ENCODE measurements at places on chromosomes 3 and 15.

DNA sequence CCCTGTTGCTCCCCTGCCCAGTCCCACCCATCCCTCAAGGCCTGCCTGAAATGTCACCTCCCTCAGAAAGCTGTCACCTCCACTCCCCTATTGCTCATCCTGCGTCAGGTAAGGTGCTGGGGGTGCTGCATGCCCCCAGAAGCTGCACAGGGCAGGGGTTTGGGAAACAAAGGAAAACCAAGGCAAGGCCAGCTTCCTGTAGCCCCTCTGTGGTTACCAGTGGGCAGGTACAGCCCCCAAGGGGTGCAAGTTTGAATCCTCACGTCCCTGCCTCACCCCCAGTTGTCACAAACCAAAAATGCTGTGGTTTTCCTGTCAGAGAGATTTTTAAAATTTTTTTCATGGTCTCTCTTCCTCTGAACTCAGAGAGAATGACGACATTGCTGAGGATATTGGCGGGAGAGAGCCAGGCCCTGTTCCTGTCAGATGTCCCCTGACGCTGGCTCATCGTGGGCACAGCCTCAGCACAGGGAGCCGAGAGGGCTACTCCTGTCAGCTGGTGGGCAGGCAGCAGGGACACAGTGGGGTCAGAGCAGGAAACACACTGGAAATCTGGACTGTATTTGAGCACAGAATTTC, 27.0 kb downstream of the PSTPIP1 start:
- peak; percentile 66 for DNase-seq

- no peak for DNase-seq
Measured at GRCh38 chr15:44802336-44802735, 66.0 kb downstream of the TRIM69 start.

- DNase-seq = no peak
Measured at GRCh38 chr15:100094127-100094510, 247.7 kb downstream of the ADAMTS17 start.

- DNase-seq = no peak
Measured at GRCh38 chr15:48530528-48530927, 115.0 kb downstream of the FBN1 start.

Measured in HS-5 (cell line).